Inflammatory macrophage treated with lipopolysaccharide for 1 hour (primary cell): ENCODE measurements at places on chromosomes 6 and 20.

DNA sequence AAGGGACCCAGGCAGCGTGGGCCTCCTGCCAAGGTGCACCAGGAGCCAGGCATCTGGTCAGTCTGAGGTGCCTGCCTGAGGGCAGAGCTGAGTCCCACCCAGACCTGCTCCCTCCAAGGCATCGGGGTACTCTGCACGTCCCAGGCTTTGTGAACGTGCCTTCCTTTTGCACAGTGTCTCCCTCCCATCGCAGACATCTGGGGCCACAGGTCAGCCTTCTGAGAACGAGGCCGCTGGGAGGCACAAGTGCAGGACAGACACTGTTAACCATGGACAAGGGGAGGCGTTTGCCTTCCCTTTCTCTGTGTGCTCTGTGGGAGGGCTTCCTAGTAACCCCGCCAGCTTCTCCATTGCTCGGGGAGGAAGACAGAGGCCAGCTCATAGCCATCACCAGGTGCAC lies 47.6 kb downstream of the TFAP2C start:
- DNase-seq: no peak

GRCh38 chr6:160387916-160388643 lies 39.9 kb downstream of the SLC22A3 start:
- no peak for DNase-seq

DNA sequence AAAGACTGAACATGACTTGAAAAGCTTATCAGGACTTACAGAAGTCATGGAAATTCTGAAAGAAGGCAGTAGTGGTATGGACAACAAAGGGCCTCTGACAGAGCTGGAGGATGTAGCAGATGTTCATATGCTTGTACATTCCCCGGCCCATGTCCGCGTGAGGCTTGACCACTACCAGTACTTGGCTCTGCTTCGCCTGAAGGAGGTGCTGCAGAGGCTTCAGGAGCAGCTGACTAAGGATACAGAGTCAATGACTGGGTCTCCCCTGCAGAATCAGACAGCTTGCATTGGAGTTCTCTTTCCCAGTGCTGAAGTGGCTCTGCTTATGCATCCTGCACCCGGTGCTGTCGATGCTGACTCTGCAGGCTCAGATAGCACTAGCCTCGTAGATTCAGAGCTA lies 29.2 kb downstream of the TAF11 start:
- no peak for DNase-seq

DNA sequence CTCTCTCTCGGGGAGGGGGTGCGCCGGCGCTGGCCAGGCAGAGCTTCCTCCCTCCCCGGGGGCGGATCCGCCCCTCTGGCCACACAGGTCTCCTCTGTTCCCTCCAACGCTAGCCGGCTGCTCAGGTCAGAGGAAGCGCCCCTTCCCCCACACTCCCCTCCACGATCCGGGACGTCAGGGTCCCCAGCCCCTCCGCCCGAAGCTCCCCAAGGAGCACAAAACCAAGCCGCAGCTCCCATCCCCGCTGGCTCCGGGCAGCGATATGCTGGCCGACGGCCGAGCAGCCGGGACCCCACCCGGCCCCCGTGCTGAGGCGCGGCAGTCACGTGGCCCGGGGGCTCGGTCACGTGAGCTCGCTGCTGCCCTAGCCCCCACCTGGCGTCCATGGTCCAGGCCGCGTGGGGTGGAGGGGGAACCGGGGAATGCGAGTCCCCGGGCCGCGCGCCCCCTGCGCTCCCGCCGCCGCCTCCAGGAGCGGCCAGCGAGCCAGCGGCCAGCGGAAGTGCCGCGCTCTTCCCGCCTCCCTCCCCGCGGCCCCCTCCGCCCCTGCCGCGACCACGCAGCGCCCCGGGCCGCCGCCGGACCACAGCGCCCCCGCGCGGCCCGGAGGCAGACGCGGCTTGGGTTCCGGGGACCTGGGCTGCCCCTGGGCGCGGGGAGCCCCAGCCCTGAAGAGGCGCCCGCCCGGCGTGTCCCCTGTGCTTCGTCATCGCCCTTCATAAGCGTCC lies at the start of gene SLC35B2:
SLC35B2 (minus strand) TSS at position 504 of the 728 bp plus-strand sequence; CDS start at position 386, 118 bp downstream.
- DNase-seq: no peak

DNA sequence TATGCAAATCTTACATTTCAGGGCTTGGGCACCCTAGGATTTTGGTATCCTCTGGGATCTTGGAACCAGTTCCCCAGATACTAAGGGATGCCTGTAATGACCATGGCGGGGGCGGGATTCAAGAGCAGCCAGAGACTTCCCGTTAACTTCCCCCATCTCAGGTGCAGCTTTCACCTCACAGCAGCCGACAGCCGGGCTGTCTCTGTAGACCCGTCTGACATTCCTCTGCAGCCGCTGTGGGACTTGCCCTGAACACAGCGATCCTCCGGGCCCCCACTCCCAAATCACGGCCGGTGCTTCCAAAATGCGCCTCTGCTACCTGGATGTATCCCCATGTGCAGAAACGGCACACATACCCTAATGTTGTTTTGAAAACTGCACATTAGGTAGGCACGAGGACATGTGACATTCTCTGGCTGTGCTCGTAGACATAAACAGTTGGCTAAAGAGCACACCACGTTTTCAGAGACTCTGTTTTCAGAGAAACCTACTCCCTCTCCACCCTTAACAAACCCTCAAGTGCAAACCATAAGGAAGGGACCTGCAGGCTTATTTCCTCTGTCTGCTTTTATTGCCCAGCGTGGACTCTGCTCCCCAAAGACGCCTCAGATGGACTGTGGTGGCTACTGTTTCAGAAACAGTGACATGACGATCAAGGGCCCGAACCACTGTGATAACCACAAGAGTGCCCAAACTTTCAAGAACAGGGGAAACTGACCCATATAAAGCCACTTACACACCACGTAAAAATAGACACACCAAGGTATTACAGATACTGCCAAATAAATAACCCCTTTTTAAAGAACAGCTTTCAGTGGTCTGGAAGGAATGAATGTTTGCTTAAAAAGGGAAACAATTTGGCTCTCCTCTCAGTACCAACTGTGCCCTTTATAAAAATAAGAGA lies 72.9 kb upstream of the FOXC1 start:
- no peak for DNase-seq

- DNase-seq: no peak
Measured at GRCh38 chr6:22583927-22584326, 14.6 kb downstream of the HDGFL1 start.

GRCh38 chr6:167129562-167129961 lies 6.7 kb downstream of the CCR6 start:
- no peak for DNase-seq

DNA sequence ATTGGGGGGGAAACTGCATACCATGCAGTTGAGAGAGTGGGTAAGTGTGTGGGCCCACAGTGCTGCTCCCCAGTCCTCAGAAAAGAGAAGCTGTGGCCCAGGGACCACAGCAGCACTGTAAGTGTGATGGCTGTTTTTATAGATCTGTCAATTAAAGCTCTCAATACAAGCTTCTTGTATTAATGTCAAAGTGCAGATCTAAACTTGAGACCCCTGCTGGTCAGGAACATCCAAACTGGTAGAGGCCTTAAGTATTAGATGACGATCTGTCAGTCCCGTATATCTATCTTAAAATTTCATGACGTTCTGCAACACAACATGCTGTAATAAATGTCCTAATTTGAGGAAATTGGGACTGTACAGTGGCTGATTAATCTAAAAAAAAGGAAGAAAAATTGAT lies 74.8 kb downstream of the TULP4 start:
- no peak for DNase-seq

GRCh38 chr6:110083875-110084585 lies 95.4 kb downstream of the WASF1 start:
- DNase-seq: no peak

DNA sequence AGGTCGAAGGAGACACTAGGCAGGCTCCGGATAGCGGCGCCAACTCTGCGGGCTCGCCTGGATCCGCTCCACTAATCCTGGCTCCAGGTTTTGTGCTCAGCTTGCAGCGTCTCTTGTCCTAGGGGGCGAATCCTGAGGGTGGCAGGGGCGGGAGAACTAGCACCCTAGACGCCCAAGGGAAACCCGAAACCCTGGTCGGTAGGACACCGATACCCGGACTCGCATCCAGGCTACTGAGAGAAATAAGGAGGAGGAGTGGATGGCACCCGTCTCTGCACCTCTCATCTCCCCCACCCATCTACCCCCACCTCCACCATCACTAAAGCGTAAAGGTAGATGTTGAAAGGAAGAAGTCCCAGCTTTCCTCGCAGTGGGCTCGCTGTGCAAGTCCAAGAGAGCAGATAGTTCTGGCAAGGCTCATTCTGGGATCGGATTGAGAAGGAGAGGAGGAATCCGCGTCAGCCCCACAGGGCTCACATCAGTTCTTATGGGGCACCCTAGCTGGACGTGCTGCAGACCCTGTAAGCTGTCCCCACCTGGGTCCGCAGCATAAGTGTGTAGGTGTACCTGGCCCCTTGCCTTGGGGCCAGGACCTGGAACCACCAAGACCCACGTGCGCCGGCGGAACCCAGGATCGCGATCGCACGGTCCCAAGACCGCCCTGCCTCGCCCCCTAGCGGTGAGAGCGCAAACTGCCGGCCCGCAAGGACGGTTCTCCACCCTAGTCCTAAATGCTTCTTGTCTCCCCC lies 6.9 kb downstream of the SLC32A1 start:
- DNase-seq: no peak

- DNase-seq: no peak
Measured at GRCh38 chr6:159609652-159610178, 83.3 kb downstream of the SOD2 start.

DNA sequence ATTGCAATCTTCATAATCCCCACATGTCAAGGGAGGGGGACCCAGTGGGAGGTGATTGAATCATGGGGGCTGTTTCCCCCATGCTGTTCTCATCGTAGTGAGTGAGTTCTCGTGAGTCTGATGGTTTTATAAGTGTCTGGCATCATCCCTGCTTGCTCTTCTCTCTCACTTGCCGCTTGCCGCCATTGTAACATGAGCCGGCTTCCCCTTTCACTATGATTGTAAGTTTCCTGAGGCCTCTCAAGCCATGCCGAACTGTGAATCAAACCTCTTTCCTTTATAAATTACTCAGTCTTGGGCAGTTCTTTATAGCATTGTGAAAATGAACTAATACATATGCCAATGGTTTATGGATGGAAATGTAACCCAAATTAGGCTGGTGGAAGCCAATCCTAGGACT lies 109.4 kb upstream of the AKAP12 start:
- DNase-seq: no peak

- DNase-seq: no peak
Measured at GRCh38 chr6:5663739-5664138, 343.0 kb downstream of the NRN1 start.

DNA sequence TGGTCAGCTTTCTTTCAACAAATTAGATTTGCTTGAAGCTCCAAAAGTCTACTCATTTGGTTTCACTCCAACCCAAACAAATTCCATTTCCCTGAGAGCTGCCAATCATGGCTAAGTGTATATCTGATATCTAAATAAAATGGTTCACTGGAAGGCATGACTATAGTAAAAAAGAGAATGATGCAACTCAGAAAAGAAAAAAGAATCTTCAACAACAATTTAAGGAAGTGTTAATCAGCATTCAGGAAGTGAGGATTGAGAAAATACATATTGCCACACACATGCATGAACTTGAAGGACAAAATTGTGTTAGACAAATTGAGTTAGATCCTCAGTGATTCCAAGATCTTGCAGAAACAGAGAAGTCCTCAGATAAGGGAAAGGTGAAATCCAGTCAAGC lies 972.9 kb upstream of the FLRT3 start:
- DNase-seq: peak; percentile 84

DNA sequence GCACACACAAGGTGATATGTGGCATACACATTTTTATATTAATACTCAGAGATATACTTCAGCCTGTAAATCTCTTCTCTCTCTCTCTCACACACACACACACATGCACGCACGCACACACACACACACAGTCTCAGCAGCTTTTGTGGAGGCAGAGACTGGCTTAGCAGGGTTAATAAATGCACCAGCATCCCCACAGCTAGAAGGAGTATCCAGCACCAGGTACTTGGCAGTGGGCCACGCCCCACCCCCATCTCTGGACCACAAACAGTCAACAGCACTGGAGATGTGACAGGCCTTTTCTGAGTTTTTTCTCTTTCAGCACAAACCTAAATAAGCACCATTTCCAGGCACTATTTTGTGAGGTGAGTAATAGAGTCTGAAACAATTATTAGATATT lies 47.3 kb upstream of the LRFN2 start:
- DNase-seq: no peak

- DNase-seq: no peak
Measured at GRCh38 chr6:81088145-81088544, 664.3 kb downstream of the TENT5A start.

DNA sequence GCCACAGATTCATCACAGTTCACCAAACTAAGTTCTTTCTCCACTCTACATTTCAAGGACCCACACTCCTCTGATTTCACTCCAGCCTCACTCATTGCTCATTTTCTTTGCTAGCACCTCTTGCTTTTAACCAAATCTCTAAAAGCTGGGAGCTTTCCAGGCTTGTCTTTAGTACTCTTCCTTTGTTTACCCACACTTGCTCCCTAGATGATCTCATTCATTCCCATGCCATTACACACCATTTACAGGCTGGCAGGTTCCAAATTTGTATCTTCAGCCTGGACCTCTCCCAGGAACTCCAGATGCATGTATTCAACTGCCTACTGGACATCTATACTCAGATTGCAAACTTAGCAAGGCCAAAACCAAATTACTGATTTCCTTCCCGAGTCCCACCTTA lies 5.3 kb upstream of the GUCA1B start:
- DNase-seq: no peak

DNA sequence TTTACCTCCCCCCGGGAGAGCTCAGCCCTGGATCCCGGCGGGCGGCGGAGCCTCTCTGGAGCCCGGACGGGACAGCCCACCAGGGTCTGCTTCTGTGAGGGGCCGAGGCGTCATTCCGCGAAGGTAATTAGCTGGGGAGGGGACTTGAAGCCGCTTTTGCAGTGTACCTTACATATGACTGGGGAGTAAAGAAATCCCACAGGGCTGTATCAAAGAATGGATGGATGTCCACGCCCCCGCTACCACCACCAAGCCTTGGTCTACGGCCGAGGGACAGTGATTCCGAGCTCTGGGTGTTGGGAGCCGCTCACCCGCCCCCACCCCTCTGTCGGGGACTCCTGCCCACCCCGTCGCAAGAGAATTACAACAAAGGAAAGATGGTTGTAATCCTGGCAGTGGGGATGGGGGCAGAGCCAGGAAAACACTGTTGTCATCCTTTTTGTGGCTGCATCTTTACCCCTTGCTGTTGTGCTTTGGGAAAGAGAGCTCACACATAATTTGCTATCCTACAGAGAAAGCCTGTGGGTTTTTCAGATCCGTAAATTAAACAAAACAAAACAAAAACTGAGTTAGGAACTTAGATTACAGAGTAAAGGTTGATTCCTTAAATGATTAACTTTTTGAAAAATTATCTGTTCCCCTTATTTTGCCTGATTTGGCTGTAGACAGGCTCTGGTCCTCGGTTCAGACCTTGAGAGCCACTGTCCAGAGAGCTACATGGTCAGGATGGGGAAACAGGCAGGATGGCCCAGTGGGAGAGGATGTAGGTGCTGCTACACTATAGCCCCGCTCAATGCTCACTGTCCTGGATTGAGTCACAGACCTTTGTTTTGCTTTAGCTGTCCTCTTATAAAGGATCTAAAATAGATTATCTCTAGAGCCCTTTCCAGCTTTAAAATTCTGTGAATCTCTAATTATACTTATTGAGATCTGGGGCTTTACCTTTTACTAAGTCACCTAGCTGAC lies 997 bp upstream of the FBXO30 start:
- DNase-seq: no peak
